Right renal cortex interstitium (tissue), 3 donors: ENCODE measurements at places on chromosomes 5 and 9. TPM values are rescaled to one million over a fixed set of nuclear protein-coding genes. Genes with fewer than 3 reads are reported as not detected.

GRCh38 chr5:17151686-17152085, 65.7 kb upstream of the BASP1 start:
- DNase-seq: no peak

- no peak for DNase-seq
Measured at GRCh38 chr9:6978591-6978990, 220.8 kb downstream of the KDM4C start.

TEX48 gene
- polyA plus RNA-seq: not detected

- DNase-seq: no peak
Measured at GRCh38 chr9:131567910-131568309, 22.6 kb downstream of the PRRT1B start.

GLRA1 gene
- polyA plus RNA-seq: not detected

GRCh38 chr9:21989440-21990189, 4.6 kb downstream of the CDKN2A start:
- DNase-seq: no peak

GGTA1 gene
- polyA plus RNA-seq: 6.2 TPM

PCDHGB2 gene
- 3.9 TPM for polyA plus RNA-seq

DNA sequence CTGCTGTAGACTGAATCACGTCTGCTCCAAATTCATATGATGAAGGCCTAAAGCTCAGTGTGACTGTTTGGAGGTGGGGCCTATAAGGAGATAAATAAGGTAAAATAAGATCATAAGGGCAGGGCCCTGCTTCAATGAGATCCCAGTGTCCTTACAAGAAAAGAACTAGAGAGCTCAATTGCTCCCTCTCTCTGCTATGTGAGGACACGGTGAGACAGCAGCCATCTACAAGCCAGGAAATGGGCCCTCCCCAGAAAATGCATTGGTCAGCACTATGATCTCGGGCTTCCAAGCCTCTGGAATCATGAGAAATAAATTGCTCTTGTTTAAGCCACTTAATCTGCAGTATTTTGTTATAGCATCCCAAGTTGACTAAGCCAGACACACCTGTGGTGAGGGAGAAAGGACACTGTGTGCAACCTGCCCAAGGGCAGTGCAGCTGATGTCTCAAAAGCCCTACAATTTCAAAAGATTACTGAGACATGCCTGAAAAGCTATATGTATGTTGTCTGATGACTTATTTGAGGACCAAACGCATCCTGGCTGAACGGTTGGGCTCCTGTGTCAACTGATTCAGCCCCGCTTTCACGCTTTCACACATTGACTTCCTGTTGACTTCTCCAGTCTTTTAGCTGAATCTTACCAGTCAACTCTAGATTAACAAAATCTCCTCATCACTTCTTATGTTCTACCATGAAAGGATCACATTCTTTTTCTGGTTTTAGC, 13.2 kb downstream of the GZMK start:
- DNase-seq: no peak

SEMA6A gene
- polyA plus RNA-seq: 50.9 TPM

FOXD4L5 gene
- polyA plus RNA-seq: 0.23 TPM

DNA sequence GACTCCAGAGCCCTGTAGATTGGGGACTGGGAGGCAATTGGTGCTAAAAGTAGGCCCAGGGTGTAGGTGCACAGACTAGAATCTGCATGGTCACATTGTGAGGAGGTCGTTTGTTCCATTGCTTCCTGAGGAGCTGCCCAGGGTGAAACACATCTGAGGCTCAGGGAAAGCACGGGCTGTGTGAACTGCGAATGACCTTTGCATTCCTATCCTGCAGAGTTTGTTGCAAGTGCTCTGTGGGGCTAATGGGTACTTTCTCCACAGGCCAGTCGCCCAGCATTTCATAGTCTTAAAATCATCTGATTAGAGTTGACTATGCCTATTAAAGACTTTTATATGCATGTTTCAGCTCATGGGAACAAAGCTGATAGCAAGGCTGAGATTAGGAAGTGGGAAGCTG, 14.4 kb upstream of the SLC46A2 start:
- no peak for DNase-seq

GRCh38 chr9:33167972-33168461, 881 bp upstream of the B4GALT1 start:
- no peak for DNase-seq

DNA sequence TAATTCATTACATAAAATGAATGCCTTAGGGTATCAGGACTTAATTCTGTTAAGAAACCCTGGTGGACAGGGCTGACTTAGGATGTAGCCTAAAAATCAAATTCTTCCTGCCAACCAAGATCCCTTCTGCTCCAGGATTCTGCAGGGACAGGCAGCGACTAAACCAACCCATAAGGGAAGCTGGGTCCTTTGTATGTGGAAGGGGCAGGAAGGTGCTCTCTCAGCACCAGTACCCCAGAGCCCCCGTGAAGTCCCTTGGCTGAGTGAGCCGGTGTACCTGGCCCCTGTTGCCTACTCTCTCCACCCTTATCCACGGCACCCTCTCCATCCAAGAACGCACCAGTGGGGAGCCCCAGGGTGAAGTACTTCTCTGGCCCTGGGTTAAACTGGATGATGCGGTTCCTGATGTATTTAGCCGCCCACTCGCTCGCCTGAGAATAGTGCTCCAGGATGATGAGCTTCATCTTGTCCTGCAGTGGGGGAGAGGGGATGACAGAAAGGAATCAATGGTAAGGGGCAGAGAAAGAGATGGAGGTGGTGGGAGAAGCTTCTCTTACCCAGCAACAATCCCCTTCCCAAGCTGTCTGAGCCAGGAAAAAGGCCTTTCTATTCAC, 1.1 kb downstream of the GNPDA1 start:
- no peak for DNase-seq

DNA sequence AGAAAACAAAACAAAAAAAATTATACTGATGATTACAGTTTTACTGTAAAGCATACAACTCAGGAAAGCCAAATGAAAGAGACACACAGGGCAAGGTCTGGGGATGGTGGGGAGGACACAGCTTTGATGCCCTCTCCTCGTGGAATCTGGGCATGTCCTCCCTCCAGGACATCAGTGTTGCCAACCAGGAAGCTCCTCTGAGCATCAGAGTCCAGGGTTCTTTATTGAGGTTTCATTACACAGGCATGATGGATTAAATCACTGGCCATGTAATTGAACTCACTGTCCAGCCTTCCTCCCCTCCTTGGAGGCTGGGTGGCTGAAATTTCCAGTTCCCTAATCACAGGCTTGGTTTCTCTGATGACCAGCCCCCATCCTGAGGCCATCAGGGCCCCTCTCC, 89.6 kb upstream of the MIER3 start:
- no peak for DNase-seq

- no peak for DNase-seq
Measured at GRCh38 chr9:29212397-29213387, 1639.4 kb upstream of the C9orf72 start.

DNA sequence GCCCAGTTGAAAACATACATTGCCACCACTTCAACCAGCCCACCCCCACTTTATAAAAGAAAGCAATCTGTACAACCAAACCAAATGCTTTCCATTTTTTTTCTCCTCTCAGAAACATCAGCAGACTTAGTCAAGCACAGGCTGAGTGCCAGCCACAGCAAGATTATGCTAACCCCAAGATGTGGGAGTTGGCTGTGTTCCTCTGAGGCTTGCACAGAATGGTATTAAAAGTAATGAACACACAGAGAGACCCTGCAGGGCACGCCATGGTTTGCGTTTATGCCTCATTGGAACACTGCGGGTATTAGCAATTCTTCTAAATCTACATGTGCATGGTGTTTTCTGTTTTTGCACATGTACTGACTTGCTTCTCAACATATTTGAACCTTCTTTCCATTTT, 419.9 kb upstream of the GRAMD2B start:
- DNase-seq: no peak

- no peak for DNase-seq
Measured at GRCh38 chr5:36202521-36202961, 39.2 kb downstream of the NADK2 start.

- DNase-seq: no peak
Measured at GRCh38 chr5:66498791-66499207, 97.4 kb upstream of the MAST4 start.

GRCh38 chr9:125240649-125240999, 519 bp downstream of the HSPA5 start:
- no peak for DNase-seq
